CD4-positive, alpha-beta T cell treated with Interleukin-4 for 4 hours (primary cell): ENCODE measurements at places on chromosomes 1 and 21.

DNA sequence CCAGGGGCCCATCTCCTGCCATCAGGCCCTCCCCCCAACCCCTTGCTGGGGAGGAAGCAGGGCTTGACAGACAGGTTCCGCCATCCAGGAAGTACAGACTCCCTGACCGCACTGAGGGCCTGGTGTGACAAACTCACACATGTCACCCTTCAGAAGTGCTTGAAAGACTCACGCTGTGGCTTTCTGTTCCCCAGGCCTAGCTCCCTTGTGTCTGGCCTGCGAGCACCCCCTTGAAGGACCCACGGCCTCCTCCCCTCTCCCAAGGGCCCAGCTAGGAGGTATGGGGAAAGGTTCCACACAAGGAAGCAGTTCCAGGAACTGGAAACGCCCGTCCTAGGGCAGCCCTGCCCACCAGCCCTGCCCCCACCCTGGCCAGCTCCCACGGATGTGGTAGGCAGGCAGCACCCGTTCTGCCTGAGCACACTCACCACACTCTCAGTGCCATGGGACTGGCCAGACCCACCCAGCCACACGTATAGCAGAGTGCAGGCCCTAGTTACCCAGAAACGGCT is 26.7 kb downstream of the SLC2A1 start:
- DNase-seq: peak; percentile 89

DNA sequence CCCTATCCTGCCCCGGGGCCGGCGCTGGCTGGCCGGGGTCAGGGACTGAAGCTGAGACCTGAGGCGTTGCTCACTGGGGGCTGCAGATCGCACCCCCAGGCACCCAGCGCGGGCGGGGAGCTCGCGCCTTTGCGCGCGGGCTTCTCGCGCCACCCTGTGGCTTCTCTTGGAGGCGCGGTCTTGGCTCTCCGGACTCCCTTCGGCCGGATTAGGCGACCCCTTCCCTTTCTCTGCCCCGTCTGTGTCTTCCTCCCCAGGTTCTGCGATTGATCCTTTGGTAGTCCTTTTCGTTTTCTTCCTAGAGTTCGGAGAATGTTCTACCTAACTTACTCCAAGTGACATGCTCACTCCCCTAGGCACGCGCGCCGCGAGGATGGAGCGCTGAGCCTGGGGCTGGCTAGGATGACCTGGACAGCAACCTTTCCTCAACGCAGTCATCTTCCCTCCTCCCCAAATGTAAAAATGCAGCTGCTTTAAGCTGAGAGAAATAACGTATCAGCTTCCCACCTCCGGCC is 495 bp upstream of the NTRK1 start:
- DNase-seq: peak; percentile 44

DNA sequence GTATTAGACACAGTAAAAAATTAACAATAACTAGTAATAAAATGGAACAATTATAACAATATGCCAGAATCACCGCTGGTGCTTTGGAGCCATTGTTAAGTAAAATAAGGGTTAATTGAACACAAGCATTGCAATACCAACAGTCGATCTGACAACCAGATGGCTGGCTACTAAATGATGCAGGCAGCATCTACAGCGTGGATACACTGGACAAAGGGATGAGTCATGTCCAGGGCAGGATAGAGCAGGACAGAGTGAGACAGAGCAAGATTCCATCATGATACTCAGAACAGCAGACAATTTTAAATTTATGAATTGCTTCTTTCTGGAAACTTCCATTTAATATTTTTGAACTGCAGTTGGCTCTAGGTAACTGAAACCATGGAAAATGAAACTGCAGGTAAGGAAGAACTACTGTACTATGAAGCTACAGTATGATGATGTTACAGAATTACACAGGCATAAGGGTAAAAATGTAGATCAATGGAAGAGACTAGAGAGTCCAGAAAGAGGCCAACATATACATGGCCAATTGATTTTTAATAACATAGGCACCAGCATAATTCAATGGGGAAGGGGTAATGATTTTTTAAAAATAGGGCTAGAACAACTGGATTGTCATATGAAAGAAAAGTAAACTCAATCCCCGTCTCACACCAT is 168.7 kb downstream of the RRAGC start:
- DNase-seq: no peak

DNA sequence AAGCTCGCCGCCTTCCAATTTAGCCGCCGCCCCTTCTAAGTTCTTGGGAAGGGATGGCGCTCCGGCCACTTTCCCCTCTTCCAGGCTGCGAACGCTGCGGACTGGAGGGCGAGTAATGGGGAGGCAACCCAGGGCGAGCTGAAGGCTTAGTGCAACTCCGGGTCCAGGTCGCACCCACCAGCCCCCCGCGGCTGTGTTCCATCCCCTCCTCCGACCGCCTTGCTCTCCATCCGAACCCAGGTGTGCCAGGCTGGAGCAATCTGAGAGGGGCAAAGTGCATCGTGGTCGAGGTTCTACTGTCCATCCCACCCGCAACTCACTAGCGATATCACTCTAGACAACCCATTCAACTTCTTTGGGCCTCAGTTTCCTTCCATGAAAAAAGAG is 13.4 kb downstream of the PAX7 start:
- no peak for DNase-seq

GRCh38 chr1:1309251-1310108 is 1.1 kb downstream of the PUSL1 start:
- DNase-seq: no peak

DNA sequence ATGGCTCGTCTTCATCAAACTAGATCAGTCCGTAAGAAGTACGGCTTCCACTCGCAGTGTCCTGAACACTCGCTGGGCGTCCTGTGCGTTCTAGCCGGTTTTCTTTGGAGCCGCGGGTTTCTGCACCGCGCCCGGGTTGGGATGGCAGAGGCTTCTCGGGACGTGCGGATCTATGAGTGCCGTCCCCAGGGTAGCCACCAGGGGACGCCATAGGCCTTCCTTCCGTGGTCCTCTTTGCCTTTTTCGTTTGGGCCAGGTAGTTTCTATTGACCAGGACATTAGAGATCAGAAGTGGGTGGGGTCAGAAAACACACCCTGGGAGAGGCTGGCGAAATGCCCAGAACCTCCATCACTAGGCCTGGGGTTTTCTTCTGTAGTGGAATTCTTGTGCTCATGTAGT is 273.8 kb downstream of the FAM72C start:
- DNase-seq: no peak

- DNase-seq: no peak
Observed at GRCh38 chr1:225253173-225253572, 174.7 kb downstream of the LBR start.

GRCh38 chr1:59212706-59213105 is 84.2 kb upstream of the FGGY start:
- no peak for DNase-seq

DNA sequence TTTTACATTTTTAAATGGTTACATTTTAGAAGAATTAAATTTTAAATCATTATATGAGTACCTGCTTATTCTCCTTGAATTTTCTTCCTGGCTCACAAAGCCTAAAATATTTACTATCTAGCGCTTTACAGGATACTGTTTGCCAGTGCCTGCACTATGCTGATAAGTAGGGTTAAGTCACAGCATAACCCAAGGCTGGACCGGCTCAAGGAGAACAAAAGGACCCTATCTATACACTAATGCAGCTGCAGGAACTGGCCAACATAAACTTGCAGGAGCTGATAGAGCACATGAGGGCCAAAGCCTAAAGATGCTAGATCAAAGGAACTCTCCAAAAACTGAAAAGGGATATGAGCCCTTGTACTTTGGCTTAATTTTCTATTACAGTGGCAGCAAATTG is 1086.9 kb upstream of the TMPRSS15 start:
- no peak for DNase-seq

- DNase-seq: no peak
Observed at GRCh38 chr1:111565968-111566367, 53.6 kb upstream of the RAP1A start.

DNA sequence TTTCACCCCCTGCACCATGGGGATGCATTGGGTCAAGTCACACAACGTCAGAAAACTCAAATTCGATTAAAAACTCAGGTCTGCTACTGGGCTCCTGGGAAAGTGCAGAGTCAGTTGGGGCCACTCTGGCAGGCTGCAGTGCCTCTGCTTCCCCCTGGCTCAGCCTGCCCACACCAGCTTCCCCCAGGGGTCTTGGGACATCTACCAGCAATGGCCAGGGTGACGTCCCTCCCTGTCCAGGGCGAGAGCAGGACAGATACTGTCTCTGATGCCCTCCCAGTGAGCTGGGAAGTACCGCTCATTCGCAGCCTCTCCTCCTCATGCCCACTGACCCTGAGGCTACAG is 106.2 kb upstream of the COL6A1 start:
- no peak for DNase-seq

- no peak for DNase-seq
Observed at GRCh38 chr1:94676686-94677085, 135.1 kb upstream of the F3 start.

DNA sequence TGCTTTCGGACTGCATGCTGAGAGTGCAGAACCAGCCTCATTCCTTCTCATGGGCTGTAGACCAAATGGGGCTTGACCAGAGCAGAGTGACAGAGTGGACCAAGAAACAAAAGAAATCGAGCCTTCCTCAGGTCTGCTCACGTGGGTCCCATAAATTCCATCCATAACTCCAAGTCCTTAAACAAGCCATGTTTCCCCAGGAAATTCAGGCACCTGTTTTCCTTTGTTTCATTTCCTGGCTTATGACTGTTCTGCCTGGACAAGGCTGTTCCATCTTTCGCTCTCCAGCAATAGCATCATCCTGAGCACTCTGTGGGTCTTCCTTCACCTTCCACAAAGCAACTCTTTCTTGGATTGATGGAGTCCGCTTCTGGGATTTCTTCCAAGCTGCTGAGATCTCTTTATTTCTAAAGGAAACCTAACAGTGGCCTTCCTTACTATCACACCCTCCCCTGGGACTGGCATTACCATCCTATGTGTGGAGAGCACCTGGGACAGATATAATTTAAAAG is 63.9 kb downstream of the LAMC2 start:
- DNase-seq: no peak

DNA sequence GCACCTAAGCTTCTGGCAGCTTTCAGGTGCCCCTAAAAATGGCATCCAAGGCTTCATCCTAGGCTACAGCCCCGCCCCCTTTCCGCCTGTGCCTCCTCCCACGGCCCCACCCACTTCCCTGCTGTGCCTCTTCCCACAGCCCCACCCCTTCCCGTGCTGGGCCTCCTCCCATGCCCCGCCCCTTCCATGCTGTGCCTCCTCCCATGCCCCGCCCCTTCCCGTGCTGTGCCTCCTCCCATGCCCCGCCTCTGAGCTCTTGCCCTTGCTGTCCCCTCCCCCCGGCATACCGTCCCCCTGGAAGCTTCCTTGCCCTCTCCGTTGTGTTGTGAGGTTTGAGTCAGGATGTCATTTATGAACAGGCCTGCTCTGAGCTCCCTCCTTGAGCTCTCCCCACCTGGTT is 228.5 kb upstream of the AJAP1 start:
- DNase-seq: no peak

DNA sequence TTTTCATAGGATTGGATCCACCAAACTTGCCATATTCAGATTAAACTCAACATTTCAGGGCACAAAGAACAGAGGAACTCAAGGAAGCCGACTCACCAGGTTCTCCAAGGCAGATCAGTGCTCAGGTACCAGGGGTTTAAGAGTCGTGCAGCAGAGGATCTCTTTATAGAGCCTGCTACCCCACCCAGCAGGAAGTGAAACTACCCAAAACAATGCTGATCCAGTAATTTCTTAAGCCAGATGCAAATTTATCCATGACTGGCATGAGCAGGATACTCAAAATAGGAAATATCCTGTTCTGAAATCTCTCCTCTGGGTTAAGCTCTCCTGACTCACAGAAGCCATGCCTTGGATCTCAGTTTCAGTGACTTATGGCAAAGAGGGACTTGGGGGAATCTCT is at the start of gene SPRR2A:
SPRR2A (minus strand) TSS at position 138 of the 400 bp plus-strand sequence. CDS start 777 bp downstream, outside the sequence.
- DNase-seq: no peak

GRCh38 chr1:219883400-219884332 is 44.7 kb downstream of the SLC30A10 start:
- no peak for DNase-seq

GRCh38 chr1:228293816-228294500 is 86.1 kb downstream of the OBSCN start:
- DNase-seq: no peak

- DNase-seq: no peak
Observed at GRCh38 chr1:204623365-204623893, 62.1 kb downstream of the LRRN2 start.

DNA sequence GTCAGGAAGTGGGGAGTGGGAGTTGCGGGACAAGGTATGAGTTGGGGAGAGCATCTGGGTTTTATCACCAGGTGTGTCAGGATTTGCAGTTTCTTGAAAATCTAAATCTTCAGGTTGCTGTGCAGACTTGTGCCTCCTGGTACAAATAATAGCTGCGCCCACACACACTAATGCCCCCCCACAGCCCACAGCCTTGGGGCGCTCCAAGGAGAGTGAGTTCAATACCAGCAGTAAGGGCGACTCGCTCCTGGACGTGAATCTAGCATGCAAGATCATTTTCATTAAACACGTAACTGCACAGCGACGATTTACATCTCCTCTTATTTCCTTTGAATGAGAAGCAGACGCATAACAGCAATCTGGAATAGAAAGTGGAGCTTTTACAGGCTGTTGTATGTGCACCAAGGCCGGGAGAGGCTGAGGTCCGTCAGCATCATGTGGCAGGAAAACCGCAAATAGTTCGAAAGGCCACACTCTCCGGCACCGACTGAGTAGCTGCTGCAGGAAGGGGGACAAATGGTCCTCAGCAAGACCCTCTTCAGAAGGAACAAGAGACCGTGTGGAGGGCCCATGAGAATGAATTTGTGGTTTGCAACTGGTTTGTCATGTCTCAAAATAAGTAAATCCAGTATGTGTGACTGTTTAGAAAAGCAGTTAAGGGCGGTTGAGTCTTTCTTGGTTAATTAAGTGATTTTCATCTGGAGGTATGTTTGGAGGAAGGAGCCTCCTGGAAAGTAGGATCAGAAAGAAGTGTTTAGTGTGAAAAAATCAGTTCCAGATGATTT is 439.5 kb downstream of the SMYD3 start:
- no peak for DNase-seq

- DNase-seq: no peak
Observed at GRCh38 chr1:24321126-24321525, 2.0 kb downstream of the GRHL3 start.

DNA sequence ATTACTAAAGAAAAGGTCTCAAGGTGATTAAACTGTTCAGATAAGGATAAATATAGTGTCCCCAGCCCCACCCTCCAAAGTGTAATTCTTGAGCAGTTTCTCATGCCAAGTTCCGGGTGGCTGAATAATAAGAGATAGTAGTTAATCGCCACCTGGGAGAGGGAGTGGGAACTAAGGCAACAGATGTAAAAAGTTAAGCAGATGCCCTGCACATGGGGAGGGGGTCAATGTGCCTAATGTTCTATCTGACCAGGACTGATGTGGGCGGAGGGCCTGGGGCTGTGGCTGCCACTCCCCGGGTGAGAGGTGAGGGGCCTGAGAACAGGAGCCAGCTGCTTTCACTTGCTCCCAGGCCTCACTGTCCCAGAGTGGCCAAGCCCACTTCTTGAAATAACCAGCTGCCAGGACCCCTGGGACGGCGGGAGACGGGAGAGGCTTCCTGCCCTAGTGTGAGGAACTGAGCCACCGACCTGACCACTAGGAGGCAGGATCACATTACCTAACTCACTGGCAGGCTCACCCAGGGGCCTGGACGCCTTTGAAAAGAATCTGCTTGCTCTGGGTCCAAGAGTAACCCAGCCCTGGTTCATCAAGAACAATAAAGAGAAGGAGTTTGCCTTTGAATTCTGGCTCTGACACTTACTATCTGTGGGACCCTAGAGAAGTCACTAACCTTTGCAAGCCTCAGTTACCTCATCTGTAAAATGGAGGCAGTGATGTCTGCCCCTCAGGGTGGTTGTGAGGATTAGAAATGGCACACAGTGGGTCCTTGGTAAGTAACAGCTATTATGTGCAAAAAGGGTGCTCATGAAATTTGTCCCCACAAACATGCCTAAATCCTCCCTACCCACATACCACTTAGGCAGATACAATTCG is 179.2 kb downstream of the ATG4C start:
- DNase-seq: no peak

- DNase-seq: no peak
Observed at GRCh38 chr1:89257041-89257440, 15.6 kb downstream of the GBP5 start.
